Hypothalamus (tissue), 51 donors: ENCODE measurements at places on chromosomes 3 and 15.
A peak's percentile ranks its signal among the peaks of the same experiment; 100 is the strongest.

DNA sequence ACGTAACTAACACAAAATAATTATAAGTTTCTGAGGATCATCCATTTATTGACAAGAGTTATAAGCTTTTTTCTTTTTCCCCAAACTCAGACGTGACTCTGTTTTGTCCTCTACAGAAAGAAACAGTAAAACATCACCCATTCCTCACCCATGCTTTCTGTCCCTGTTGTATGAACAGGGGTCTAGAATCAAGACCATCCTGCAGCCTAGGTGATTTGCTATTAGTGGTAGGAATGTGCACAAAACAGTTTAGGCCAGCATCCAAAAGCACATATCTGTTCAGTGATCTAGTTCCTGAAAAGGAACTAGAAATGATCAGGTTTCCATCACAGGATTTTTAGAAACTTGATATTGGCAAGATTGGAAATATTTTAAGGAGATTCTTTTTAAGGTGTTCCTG is 527.6 kb downstream of the SOX2 start:
- DNase-seq, result no peak

GRCh38 chr3:73781541-73781940 is 156.8 kb upstream of the PDZRN3 start:
- no peak for DNase-seq

GRCh38 chr15:70050441-70050840 is 47.3 kb downstream of the TLE3 start:
- no peak for DNase-seq

DNA sequence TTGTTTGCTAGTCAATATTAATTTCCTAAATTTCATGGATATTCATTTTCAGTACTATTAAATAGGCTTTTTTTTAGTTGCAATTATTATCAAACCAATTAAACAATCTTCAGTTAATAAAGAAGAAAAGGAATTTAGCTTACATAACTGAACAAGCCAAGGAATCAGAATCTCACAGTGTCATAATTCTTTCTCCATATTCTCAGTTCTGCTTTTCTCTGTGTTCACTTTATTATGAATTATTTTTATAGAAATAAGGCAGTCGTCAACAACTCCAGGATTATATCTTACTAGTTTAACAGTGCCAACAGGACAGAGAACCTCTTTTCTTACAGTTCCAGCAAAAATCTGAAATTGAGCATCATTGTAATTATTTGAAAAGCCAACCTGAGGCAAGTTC is 221.7 kb downstream of the CGGBP1 start:
- DNase-seq, result no peak

DNA sequence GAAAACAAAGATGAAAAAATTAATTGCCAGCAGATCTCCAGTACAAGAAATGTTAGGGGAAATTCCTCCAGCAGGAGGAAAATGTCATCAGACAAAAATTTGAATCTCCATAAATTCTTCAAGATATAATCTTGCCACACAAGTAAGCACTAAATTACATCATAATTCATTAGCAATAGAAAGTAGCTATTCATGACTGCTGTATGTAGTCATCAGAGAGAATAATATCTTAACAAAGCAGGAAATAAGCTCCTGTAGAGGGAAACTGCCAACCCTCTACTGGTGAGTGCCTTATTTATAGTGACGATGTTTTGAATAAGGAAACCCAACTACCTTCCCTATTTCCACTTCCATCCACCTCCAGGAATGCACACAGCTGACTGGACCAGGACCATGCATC is 15.8 kb upstream of the SLC27A2 start:
- no peak for DNase-seq

- no peak for DNase-seq
Observed at GRCh38 chr15:74535388-74536084, 5.5 kb upstream of the ARID3B start.

- no peak for DNase-seq
Observed at GRCh38 chr3:50572801-50573371, 3.6 kb downstream of the HEMK1 start.

DNA sequence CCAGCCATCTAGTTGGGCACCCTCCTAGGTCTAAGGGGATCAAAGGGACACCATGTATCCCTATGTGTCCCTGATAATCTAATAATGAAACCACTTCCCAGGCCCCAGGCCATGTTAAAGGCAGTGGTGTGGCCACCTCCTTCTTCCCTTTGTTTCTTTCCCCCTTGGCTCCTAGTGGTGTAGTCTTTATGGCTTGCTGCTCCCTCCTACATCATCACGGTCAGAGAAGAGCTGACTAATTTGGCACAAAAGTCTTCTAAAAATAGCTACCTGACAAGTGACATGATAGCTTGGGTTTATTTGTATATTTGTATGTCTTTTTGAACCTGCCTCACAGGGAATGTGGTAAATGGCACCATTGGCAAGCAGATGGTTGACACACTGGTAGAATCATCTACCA is 131.0 kb upstream of the CHRM5 start:
- no peak for DNase-seq

- DNase-seq, result no peak
Observed at GRCh38 chr3:133833880-133834620, 28.4 kb downstream of the SRPRB start.

DNA sequence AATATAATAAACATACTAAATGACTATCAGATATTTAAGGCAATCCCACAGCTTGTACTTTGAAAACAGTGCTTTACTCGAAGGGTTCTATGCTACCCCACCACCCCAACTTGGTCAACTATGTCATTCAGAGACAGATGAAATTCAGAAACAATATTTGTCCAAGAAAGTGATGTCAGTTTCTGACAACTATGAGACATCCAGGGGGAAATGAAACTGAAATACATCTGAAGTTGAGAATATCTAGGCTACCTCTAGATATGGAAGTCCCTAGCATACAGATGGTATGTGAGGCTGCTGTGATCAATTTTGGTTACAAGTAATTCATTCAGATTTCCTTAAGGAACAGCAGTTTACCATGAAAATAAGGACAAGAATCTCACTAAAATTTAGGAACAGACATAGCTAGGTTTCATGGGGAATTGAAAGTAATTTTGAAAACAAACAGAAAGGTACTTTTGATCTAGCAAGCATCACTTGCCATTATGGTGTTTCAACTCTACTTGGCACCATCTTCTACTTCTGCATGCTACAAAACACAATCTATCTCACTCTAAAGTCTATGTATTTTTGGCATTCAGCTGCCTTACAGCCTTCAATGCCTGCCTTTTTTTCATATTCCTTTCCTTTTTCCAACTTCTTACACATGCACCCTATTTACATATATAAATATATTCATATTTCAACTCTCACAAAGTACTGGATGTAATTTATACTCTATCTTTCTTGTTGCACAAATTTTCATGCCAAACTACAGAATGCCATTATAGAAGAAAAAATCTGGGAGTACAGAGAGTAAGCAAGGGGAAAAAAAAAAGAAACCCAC is 21.7 kb downstream of the ATG3 start:
- DNase-seq, result no peak

DNA sequence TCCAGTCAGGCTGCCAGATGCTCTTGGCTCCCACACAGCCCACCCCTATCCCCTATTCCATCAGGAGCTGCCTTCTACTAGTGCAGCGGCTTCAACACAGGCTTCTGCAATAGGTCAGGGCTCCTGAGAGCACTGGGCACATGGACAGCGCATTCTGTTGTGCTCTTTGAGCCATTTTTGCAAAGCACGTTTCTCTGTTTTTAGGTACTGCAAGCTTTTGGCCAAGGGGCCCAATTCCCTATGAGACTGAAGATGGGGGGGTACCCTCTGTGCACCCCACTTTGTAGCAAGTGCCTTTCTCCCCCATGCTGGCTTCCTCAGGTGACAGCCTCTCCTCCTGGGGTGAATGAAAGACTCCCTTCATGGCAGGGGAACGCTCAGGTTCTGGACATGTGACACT is 31.2 kb downstream of the CHDH start:
- DNase-seq, result no peak

GRCh38 chr15:36815786-36816185 is 236.4 kb downstream of the CDIN1 start:
- no peak for DNase-seq

GRCh38 chr3:53196575-53197407 is 35.8 kb downstream of the PRKCD start:
- DNase-seq, result no peak

DNA sequence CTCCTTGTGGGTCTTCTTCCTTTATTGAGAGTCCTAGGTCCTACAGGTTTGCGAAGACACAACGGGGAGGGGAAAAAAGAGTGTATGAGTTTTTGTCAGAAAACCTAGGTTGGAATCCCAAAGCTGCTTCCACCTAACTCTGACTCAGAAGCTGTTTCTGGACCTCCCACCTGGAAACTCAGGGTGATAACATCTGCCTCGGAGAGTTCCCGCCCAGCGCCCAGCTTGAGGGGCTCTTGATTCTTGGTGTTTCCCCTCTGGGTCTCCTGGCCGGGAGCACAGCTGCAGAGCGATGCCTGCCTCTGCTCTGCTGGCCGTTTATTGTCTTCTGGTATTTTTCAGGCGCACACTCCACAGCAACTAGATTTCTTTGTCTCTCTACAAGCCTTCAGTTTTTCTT is 52.9 kb upstream of the MYZAP start:
- DNase-seq, result no peak

GRCh38 chr3:41024031-41024836 is 175.1 kb upstream of the CTNNB1 start:
- DNase-seq, result no peak

- DNase-seq, result no peak
Observed at GRCh38 chr3:94246171-94246570, 183.3 kb downstream of the NSUN3 start.

GRCh38 chr3:169199283-169199682 is 464.2 kb downstream of the MECOM start:
- no peak for DNase-seq

GRCh38 chr15:74723754-74724334 is 1.5 kb downstream of the CYP1A1 start:
- DNase-seq, result peak; percentile 3

DNA sequence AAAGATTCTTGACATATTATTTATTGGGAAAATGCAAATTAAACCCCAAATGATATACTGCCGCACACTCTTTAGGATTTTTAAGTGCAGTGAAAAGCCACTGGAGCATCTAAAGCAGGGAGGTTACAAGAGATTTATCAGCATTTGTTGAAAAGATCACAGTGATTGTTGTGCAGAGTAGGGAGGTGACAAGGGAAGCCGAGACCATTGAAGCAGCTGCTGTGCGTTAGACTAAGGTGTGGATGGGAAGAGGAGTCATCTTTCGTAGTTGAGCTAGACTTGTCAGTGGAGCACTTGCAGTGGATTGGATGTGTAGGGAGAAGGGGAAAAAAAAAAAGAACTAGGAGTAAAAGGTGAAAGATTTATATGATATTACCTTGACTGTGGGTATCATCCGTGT is 854.6 kb downstream of the NTRK3 start:
- DNase-seq, result no peak

DNA sequence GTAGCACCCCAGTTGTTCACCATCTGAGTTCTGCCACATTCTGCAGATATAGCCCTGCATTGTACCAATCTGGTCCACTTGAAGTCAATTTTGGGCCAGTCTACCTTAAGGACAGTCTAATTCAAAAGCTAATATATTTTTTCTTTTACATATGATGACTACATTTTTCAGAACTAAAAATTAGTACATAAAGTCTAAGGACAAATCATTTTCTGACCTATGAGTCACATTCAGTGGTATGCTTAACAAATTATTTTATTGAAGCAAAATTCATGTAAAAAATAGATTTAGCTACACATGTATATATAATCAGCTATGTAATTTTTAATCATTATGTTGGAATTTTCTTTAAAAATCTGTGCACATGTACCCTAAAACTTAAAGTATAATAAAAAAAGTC is 52.1 kb upstream of the IL12A start:
- DNase-seq, result no peak

DNA sequence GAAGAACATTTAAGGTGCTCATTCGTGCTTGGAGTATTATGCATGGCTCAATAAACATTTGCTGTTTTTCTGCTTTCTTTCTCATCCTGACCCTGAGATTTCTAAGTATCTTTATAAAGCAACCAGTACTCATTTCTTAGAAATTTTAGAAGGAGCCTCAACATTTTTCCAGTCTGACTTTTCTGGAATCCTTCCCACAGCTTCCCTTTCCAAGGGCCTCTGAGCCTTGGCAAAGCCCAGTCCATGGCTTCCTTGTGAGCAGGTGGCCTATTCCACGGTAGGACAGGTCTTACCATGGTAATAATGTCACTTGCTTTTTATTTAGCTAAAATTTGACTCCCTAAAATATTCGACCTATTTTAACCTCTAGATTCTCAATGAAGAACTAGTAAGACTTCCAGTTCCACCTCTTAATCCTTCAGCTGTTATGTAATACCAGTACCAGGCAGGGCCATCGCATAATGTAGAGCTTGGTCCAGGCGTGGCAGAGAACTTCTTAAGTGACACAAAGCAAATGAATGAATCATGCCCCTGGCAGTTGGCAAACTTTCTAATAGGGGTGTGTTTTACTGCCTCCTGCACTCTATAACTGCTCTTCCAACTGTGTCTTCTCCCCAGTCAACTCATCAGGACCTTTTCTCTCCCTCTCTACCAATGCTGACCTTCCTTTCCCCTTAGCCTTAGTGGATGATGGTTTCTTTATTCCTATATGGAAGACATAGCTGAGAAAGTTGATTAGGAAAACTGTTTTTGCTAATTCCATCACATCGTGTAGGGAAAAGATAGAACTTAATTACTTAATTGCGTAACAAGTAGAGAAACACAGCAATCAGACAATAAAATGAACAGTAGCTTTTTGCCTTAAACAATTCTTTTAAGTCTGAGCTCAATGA is 894 bp upstream of the TM4SF4 start:
- no peak for DNase-seq

DNA sequence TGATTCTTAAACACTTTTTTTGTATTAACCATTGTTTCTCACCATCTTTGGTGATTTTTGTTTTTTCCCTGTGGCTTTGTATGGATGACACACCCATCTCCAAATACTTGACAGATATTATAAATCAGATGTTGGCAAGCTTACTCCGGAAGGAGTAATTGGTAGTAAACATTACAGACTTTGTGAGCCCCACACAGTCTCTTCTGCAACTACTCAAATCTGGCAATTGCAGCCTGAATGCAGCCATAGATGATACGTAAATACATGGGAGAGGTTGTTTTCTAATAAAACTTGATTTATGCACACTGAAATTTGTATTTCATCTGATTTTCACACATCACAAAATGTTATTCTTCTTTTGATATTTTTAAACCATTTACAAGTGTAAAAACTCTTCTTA is 331.5 kb downstream of the ARPP21 start:
- no peak for DNase-seq

GRCh38 chr15:51283026-51283425 is 55.4 kb downstream of the CYP19A1 start:
- no peak for DNase-seq

GRCh38 chr15:79844221-79844620 is 52.6 kb downstream of the MTHFS start:
- DNase-seq, result no peak

DNA sequence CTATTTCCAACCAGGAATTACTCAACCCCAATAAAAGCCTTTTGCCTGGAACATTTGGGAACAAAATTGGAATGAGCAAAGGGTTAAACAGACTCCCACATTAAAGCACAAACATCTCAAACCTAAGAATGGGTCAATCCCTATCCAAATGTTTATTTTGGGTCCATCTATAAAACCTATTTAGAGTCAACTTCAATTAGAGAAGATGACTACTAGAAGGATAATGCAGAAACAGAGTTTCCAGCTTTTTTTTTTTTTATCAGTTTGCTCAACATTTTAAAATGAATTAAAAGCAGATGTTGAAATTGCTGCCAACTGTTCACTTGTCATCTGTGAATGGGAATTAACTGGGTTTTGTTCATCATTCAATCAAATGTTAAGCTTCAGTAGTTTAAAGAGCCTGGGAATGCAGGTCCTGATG is 4.1 kb upstream of the TBC1D23 start:
- no peak for DNase-seq

- no peak for DNase-seq
Observed at GRCh38 chr3:146180376-146180775, 19.4 kb upstream of the PLOD2 start.
